ENCODE measurements at places on chromosomes 11 and 22.

DNA sequence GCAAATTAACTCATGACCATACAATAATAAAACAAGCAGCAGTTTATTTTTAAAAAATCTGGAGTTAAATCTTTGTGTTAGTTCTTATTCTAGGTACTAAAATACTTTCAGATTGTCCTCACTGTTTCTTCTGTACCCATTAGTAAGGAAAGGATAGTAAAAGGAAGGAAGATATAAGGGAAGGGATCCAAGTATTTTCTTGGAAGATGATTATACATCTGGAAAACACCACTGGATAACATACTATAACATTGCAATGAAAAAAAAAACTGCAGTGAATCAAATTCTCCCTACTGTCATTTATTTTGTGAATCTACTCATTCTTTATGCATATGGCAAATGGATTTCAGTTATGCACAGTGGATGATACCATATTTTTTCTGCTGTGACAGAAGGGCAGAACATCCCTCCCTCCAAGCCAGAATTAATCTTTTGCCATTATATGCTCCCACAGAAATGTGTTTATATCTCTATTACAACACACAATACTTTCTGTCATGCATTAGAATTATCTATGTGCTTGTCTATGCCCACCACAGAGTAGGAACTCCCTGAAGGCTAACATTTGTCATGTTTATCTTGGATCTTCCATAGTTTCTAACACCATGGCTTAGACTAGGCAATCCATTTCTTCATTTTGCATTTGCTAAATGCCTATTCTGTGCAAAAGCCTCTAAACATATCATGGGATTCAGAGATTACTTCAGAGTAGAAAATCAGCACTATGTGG, 282.3 kb upstream of the CTSC start:
- no peak for DNase-seq

DNA sequence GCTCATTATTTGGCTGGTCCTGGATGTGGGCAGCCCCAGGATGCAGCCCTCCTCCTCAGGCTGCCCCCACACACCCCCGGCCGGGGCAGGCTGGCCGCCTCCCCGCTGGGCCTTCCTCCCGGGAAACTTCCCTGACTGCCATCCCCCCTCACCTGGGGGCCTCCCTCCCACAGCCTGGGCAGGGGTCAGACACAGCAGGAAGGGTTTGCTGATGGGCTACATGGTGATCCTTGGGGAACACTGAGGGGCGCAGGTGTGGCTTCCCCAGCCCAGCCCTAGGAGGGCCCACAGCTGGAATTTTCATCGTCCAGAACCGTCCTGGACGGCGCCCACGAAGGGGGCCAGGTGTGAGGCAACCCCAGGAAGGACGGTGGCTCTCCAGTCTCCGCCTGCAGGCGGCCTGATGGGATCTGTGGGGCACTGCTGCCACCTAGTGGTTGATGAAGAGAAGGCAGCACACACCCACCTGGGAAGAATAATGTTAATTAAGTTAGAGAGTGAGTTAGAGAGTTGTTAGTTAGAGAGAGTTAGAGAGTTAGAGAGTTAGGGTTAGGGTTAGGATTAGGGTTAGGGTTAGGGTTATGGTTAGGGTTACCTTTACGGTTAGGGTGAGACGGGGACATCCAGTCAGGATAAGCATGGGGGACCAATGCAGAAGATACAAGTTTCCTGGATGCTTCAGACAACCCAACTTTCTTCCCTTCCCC, 75.9 kb upstream of the PRR5 start:
- peak; percentile 79 for DNase-seq

DNA sequence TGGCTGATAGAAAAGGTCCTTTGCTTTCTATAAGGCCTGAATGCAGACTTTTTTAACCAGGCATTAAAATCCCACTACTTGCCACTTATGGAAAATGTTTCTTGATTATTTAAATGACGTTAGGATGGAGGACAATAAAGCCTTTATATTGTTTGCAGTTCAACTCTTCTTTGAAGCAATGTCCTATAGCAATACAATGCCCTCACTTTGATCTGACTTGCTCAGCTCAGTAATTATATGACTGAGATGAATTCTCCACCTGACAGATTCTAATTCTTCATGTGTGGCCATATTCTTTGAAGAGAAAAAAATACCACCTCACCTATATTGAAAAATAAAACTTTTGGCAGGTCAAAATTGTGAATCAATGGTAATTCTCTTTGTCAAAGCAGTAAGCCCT, 182.0 kb upstream of the MTMR2 start:
- no peak for DNase-seq

DNA sequence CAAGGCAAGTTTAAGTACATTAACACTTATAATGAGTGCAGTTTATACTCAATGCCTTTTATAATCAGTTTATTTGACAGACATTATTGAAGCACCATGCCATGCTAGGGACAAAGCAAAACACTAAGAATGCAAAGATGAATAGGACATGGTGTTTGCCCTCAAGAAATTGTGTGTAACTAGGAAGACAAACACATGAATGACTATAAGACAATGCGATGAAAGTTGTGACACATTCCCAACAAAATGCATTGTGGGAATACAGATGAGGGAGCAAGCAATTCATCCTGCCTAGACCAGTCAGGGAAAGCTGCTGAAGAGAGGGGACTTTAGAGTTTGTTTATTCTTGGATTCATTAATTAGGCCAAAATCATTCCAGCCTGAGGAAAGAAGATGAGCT, 133.8 kb upstream of the TRPC6 start:
- DNase-seq: no peak

DNA sequence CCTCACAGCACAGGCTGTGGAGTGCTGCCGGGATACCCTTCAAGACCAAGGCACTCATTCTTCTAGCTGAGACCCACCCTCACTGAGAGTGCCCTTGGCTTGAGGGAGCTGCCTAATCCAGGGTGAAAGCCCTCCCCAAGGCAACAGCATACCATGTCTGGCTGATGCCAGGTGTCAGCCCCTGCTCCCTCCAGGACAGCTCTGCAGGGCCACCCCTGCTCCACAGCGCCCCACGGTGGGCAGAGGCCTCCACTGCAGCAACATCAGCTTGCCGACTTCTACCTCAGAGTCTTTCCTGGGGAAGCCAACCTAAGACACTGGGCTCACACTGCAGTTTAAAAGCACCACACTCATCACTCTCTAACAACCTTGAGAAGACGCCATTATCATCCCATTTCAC, 29.0 kb downstream of the TTLL1 start:
- DNase-seq: peak; percentile 67

GRCh38 chr22:45127866-45128265, 35.9 kb upstream of the NUP50 start:
- no peak for DNase-seq

DNA sequence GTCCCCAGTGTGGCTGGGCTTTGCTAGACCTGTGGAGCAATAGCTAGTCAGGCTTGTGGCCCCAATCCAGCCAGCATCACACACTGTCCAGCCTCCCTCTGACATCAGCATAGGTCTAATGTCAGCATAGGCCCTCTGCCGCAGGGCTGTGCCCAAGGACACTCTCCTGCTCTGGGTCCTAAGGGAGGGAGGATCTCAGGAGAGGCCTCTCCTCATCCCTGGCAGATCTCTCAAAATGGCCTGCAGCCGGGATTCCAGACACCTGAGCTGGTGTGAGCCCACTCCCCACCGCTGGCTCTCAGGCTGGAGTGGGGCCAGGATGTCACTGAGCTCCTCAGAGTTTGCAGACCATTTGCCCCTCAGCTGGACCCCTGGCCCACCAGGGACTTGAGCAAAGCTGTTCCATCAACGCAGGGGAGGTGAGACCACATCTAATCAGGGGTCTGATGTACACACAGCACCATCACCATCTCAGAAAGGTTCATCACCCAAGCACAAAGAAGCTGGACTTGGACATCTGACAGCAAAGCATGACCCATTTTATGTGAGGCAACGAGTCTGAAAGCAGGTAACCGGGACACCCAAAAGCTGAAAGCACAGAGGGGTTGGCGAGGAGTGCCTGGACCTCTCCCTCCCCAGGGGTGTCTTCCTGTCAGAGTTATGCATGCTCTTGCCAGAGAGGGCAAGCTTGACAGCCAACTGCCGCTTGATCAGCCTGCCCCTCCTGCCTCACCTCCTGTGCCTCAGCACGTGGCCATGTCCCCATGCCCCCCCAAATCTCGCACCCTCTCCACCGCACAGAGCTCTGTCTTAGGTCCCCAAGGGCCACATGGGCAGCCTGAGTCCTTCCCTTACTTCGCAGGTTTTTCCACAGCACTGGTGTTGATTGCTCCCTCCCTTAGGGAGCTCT, 69.7 kb upstream of the SEPTIN5 start:
- no peak for DNase-seq

DNA sequence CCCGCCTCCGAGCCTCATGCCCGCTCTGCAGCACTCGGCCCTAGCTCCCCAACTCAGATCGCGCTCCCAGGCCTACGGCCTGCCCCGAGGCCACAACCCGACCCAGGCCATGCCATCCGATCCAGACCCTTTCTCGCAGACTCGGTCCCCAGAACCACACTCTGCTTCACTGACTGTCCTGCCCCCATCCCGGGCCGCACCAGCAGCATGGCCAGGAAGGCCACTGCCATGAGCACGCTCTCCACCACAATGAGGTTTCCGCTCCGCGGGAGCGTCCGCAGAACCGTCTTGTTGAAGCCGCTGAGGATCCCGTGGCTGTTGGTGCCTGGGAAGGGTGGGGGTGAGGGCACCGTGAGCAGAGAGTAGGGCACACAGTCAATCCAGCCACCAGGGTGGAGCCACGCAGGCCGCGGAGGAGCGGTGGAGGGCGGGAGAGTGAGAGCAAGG, 6.4 kb downstream of the UNC93B1 start:
- no peak for DNase-seq

- DNase-seq: no peak
These were observed 21.6 kb downstream of the ZFTA start for GRCh38 chr11:63747011-63747410.

DNA sequence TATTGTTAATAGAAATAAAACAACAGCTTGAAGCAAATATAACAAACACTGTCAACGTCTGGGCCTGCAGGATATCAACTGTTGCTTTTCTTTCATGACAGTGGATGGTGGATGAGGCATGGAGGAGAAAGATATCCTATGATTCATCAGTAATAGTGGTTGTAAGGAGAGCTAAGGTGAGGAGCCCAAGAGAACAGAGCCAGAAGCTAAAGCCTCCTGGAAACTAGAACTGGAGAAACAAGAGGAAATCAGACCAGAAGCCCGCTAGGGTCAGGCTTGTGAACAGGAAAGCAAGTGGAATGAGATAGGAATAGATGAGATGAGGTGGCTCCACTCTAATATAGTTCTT, 37.7 kb upstream of the MMP12 start:
- DNase-seq: no peak

- DNase-seq: no peak
These were observed 35.8 kb upstream of the MYRF start for GRCh38 chr11:61716478-61717285.
